ENCODE measurements at places on chromosomes 6 and 20.

- DNase-seq: no peak
Observed at GRCh38 chr6:87755708-87756671, 54.0 kb upstream of the AKIRIN2 start.

- no peak for DNase-seq
Observed at GRCh38 chr6:149938571-149939355, 3.1 kb upstream of the ULBP2 start.

DNA sequence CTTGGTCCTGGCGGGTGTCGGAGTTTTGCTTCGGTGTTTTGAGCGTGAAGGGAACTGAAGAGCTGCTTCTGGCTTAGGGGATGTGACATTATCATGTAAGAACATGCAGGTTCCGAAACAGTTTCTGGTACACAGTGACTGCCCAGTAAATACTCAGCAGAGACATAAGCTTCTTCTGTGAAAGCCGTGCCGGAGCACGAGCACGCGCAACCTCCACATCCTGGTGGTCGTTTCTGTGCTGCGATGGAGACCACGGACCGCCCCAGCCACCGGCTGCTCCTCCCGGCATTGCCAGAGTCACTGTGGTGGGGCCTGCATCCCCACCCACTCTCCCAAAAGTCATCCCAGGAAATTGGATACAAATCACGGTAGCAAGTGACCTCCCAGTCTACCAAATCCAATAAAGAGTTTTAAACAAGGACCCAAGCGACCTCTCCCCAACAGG lies 18.7 kb downstream of the KIF25 start:
- DNase-seq: no peak

DNA sequence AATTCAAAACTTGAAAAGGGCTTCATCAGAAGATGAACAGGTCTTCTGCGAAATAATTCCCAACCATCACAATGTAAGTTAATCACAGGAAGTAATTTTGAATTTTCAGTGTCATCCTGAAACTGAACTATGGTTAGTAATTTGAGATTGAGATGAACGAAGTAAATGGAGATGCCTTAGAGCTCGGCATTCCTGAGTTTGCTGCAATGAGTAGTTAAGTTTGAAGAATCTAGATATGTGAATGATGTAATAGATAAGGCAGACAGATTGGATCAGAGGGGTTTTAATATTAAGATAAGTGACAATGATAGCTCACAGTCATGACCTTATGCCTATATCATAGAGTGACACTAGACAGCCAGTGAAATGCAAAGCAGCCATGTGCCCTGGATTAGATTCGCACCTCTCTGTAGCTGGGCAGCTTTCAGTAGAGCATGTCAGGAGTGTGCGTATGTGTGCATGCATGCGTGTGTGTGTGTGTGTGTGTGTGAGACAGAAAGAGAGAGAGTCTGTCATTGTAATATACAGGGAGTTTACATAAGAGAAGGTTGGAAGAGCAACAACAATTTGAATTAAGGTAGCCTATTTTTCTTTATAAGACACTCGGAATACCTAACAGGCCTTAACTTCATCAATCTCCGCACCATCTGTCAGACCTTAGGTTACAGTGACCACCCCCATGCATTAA lies 233.0 kb downstream of the GMPR start:
- no peak for DNase-seq

DNA sequence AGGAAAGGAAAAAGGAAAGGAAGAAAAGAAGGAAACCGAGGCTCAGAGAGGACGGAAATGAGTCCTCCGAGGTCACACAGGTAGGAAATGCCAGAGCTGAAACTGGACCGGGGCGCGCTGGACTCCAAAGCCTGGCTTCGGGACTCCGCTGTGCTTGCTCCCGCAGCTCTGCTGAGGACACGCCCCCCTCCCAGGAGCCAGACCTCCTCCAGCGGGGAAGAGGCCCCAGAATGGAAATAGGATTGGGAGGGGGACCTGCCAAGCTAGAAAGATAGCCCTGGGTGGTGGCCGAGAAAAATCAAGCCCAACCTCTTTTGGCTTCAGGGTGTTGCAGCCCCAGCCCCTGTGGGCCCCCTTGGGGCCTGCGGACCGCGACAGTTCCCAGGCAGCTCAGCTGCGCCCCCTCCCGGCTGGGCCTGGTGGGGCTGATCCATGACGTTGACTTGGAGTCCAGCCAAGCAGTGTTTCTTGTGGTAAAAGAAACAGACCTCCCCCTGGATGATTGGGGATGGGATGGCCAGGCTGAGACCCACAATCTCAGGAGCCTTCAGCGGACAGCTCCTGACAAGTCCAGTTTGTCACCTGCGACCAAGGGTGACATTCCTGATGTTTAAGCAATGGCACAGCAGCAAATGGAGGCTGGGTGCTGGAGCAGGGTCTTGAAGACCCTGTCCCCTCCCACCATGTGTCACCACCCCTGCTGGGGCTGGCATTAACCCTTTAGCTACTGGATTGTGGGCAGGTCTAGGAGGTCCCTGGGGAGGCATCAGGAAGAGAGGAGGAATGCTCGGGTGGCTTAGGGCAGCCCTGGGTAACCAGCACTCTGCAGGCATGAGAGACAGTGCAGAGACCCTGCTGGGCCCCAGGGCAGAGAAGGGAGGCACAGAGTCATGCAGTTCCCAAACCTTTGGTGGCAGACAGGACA lies 55.4 kb downstream of the RIPOR3 start:
- DNase-seq: no peak

DNA sequence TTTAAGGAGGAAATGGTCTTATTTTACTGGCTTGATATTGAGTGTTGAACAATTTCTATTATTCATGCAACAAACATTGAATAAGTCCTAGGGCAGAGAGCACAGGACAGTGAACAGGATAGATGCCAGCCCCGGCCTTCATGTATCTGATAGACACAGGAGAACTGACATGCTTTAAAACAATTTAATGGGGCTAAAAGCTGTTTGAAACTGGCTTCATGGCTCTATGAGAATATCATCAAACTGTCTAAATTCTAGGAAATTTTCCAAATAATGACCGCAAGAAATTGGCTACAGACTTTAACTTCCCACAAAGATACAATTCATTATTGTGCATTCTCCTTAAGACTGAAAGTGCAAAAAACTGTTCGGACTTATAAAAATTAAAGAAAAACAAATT lies 69.0 kb downstream of the ID4 start:
- DNase-seq: no peak

GRCh38 chr6:95856876-95857364 lies 158.9 kb upstream of the FUT9 start:
- DNase-seq: no peak

DNA sequence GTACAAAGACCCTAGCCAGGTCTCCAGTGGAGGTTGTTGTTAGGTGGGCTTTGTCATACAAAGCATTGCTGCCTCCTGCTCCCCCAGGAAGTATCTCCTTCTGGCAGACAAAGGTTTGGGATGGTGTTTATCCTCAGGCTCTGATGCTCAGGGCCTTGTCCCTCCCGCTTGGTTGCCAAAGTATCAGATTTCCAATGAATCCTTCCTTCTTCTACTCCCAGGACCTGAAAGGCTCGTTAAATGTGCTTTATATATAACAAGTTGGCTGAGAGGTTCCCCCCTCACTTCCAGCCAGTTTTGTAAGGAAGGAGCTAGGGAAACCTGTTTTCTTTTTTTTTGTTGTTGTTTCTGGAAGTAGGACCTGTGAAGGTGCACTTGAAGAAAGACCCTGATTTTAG lies 14.4 kb downstream of the PTK7 start:
- DNase-seq: no peak

GRCh38 chr6:79077715-79078074 lies 359 bp downstream of the PHIP start:
- no peak for DNase-seq

DNA sequence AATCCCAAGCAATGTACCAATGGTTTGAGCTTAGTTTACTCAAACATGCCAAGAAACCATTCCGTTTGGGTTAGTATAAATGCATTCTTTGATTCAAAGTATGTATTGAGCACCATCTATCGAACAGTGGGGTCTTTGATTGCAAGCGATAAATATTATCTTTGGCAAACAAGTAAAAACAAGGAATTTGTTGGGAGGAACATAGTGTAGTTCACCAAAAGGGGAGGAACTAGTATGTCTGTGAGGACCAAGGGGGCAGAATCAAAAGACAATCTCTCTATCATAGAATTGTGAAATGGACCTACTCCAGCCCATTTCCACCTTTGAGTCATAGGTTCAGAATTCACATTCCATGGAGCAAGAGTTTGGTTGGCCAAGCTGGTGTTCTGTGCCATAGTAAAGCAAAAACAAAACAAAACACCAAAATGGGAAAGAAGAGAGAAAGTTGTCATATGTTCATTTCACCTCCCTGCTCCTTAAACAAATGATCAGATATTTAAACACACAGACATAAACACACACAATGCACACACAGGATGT lies 266.0 kb downstream of the TSHZ2 start:
- no peak for DNase-seq

- DNase-seq: no peak
Observed at GRCh38 chr6:55674672-55675071, 95.7 kb upstream of the HMGCLL1 start.

DNA sequence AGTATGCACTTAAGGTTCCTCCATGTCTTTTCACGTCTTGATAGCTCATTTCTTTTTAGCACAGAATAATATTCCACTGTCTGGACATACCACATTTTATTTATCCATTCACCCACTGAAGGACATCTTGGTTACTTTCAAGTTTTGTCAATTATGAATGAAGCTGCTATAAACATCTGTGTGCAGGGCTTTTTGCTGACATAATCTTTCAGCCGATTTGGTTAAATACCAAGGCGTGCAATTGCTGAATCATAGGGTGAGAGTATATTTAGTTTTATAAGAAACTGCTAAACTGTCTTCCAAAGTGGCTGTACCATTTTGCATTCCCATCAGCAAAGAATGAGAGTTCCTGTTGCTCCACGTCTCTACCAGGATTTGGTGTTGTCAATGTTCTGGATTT lies 44.9 kb upstream of the PHACTR2 start:
- DNase-seq: no peak

DNA sequence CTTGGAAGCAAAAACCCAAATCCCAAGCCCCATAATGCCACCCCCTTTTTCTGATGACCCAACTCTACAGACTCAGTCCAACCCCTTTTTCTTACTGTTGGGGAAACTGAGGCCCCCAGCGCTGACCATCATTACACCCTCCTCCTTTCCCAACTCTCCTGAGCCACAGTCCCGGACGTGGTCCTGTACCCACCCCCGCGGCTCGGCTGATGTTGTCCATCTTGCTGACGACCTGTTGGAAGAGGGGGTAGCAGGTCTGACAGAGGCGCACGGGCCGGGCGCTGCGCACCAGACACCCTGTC lies 533 bp downstream of the OSTM1 start:
- DNase-seq: no peak

DNA sequence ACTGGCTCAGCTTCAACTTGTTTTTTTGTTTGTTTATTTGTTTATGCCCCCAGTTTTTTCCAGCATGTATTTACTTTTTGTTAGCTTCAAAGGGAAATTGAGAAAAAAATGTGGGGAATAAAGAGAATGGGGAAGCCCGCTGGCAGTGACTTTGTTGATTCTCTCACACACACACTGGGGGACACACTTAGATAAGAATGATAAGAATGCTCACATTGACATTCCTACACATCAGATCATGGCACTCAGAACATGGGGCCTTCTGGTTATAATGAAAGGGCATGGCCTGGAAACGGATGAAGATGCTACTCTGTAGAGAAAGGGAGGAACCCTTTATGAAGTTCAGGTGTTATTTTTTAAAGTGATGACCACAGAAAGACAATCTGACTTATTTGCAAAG lies 15.6 kb upstream of the DAAM2 start:
- DNase-seq: no peak

DNA sequence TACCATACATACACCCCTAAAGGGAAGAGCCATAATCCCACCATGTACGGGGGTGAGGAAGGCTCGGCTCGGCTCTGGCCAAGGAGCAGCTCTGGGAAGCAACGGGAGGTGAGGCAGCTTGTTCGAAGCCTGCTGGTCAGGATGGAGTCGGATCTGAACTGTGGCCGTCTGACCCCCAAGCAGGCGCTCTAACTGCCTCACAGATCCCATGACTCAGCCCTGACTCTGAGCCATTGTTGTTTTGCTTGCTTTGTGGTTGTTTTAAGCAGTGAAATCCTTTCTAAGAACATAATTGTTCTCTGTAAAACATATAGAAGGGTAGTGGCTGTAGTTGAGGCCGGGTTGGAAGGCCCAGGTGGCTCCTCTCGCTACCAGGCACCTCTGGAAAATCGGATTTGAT lies 10.9 kb downstream of the C6orf132 start:
- DNase-seq: no peak

DNA sequence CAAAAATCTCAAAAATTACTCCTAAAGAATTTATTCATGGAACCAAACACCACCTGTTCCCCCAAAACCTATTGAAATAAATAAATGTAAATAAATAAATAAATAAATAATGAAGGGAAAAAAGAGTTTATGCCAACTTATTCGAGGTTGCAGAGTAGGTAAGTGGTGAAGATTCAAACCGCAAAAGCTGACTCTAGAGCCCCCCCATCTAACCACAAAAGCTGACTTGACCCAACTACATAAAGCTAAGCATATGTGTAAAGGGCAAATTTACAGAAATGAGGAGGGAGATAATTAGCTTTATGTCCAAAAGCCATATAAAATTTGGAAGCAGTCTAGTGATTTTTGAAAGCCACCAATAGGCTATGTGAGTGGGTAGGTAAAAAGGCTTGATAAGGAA lies 486.9 kb downstream of the PKHD1 start:
- DNase-seq: no peak

GRCh38 chr20:7410150-7410549 lies 530.1 kb downstream of the HAO1 start:
- DNase-seq: no peak
